ENCODE measurements at places on chromosomes 5 and 9.

DNA sequence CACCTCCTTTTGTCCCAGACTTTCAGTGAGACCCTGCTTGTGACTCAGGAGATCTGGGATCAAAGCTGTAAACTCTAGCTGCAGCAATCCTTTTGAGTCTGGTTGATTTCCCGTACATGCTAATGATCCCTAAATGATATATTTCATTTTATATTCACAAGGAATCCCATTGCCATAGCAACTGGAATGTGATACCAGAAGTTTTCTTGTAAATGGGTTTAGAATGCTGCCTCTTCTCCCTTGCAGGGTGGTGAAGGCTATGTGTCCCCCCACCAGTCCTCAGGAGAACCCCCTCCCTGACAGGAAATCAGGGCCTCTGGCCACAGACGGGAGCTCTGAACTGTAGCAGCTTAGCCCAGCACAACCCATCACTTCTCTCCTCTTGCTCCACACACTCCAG, 215.0 kb downstream of the FSTL4 start:
- no peak for DNase-seq

DNA sequence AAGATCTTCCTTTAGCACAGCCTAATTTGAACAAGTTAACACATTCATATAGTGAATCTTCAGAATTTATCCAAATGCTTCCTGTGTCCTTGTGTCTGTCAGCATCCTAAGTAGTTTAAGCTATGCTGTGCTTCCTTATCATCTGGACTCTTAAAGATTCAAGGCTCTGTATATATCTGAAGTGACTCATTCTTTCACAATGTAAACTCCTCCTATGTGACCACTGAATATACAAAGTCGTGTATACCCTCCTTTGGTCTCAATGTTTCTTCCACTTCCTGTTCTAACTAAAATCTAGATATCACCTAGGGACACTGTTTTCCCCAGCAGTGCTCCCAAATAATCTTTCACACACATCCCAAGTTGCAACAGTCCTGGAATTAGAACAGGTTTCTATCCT, 935.7 kb upstream of the NUDT12 start:
- DNase-seq = no peak

DNA sequence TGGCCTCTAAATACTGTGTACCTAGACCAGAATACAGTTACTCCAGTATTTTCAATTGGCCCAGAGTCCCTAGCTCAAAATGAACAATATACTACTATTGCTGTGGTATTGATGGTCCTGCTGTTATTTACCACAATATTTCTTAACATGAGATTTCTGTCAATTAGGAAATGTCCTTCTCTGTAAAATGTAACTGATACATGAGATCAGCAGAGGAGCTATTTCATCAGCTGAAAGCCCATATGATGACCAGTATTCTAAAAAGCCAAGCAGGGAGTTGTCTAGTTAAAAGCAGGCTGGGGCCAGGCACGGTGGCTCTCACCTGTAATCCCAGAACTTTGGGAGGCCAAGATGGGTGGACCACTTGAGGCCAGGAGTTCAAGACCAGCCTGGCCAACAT, 187.7 kb upstream of the PTGER4 start:
- DNase-seq = no peak

- no peak for DNase-seq
These were observed 56.0 kb upstream of the FAM174A start for GRCh38 chr5:100479079-100479688.

DNA sequence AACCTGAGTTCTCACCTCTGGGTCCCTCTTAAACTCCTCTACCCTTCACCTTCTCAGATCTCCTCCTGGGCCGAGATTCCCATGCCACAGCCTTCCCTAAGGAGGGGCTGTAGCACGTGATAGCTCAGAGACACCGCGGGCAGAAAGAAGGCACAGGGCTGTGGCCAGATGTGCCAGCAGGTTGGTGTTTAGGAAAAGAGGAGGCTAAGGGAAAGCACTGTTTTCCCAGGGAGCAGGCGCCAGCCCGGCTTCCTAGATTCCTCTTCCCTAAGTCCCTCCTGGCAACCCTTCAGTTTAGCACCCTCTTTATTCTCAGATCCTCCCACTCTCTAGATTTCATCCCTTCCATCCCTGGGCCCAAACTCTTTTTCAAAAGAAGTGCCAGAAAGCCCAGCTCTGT, 59.4 kb upstream of the CCNG1 start:
- DNase-seq = no peak

DNA sequence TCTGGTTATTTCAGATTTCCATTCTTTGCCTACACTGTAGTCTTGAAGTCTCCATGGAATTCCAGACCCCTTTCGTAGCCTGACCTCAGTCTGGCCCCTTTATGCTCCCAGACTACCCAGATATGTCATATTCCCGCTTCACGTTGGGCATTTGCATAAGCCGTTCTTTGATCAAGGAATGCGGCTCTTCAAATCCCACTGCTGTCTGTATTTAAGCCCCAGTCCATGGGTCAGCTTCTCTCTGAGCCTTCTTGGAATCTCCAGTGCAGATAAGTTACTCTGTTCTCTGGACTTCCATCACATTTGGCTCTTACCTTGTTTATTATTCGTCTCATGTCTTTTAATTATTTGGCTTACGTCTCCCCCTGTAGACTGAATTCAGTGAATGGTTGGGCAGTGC, 97.4 kb downstream of the PARP8 start:
- no peak for DNase-seq

- no peak for DNase-seq
These were observed 813.8 kb upstream of the DMAC1 start for GRCh38 chr9:8613346-8613825.

GRCh38 chr5:127280491-127281220, 9.9 kb upstream of the MEGF10 start:
- DNase-seq = no peak

DNA sequence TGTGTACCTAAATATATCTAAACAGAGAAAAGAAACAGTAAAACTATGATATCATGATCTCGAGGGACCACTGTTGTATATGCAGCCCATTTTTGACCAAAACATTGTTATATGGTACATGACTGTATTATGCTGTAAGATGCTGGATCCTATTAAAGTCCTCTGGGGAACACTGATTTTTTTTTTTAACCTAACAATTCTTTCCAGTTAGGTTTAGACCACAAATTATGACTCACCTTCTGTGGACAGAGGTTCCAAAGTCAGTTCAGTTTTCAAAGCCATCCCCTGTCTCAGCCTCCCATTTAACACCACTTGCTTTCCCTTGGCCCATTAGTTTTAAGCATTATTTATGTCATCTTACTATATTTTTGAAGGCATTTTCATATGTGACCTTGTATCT, 27.1 kb downstream of the TRMO start:
- no peak for DNase-seq

- DNase-seq = no peak
These were observed 205.1 kb downstream of the ARHGEF28 start for GRCh38 chr5:73831066-73831465.

DNA sequence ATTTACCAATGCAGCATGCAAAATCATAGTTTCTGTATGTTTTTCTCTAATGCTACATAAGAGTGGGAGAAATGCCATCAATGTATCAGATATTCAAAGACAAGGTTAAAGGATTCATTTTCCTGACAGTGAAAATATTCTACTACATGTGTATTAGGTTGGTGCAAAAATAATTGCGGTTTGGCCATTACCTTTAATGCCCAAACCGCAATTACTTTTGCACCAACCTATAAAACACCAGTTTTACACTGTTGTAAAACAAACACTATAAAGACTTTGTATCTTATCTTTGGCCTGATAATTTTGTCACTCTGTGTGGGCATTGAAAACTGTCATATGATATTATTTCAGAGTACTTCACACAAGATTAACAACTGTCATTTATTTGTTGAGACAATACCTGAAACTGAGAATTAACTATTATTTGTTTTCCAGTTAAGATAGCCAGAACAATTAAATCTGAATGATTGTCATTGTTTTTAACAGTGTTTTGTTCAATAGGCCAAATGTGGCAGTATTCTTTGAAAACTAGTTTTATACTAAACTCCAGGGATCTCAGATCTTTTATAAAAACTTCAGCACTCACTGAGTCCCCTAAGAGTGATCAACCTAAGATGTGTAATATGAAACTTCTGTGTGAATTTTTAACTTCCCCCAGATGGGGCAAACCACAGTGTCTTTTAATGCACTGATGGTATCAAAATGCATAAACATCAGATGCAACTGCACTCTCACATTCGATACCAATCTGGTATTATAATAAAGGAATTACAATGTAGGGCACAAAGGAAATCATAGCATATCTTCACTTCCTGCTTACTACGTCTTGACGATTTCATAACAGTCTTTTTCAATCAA, 53.8 kb upstream of the FBN2 start:
- DNase-seq = no peak

GRCh38 chr5:167872791-167873190, 418.7 kb upstream of the WWC1 start:
- DNase-seq = no peak

DNA sequence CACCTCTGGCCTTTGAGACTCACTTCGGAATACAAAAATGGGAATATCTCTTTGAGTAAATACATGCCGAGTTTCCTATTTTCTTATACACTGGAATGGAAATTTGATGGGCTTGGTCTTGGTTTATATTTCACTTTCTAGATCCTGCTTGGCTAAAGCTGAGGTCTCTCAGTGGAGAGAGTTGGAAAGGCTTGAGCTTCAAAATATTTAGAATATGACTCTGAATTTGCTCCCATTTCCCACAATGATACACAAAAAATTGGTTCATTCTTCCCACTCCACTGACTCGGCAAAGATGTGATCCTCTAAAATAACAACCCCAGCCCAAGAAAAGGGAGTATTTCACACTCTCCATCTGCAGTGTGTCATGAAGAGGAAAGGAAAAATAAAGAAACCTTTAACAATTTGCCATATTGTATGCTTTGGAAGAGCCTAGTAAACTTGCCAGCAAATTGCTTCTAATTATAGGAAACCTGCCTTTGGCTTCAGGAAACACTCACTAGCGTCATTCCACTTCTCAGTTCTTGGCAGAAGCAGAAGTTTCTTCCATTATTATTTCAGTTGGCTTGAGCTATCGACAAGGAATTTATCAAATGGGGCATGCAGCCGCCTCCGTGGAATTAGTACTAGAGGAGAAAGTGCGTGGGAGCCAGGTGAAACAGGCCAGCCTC, 302.9 kb downstream of the NSG2 start:
- DNase-seq = no peak

GRCh38 chr5:55324815-55325418, 17.1 kb downstream of the MTREX start:
- no peak for DNase-seq

- DNase-seq = peak; percentile 55
These were observed 6.2 kb downstream of the CDK20 start for GRCh38 chr9:87968155-87968554.

DNA sequence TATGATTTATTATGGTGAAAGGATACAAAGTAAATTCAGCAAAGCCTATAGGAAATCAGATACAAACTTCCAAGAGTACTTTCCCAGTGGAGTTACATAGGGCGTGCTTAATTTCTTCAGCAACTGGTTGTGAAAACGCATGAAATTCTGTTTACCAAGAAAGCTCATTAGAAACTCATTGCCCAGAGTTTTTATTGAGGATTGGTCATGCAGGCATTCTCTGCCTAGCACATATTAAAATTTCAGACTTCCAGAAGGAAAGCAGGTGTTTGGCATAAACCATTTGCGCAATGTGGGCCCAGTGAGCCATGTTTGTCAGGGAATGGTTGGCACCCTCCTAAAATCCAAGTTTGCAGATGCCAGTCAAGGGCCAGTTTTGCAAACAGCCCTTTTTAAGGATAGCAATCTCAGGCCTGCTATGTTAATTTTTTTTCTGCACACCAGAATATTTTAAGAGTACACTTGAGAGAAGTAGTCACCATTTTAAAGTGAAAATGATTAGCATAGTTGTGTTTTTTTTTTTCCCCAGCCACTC, 311.1 kb upstream of the CHD1 start:
- DNase-seq = no peak

DNA sequence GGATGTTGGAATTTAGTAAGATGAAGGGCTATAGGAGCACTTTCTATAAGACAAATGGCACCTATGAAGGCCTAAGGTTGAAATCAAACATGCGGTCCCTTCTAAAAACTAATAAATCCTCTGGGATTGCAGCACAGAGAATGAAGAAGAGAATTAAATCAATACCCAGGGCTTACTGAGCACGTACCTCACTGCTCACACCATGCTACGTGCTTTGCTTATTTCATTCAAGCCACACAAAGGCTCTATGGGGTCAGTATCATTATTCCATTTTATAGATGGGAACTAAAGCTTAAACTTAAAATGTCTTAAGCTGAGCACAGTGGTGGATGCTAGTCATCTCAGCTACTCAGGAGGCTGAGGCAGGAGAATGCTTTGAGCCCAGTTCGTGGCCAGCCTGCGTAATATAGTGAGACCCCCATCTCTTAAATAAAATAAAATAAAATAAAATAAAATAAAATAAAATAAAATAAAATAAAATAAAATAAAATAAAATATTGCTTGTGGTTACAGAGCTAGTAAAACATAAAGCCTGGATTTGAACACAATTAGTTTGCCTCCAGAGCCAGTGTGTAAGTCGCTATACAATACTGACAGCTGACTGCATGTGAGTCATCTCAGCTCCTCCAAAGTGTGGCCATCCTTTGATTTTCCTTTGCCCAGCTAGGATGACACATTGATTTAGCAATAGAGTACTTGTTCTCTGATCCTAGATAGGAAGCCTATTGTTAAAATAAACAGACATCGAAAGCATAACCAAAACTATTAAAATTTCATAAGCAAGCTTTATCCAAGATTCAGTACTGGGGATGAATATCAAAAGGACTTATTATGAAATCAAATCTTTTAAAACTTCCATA, 20.9 kb upstream of the DPYSL3 start:
- DNase-seq = no peak

- DNase-seq = no peak
These were observed 7.2 kb downstream of the INSL6 start for GRCh38 chr9:5178126-5178805.

Measured in mesenteric fat pad (tissue), 1 donor.